Daoy (cell line): ENCODE measurements at places on chromosomes 5 and 9. TPM values are rescaled to one million over a fixed set of nuclear protein-coding genes. Genes with fewer than 3 reads are reported as not detected.

PDZD2 gene
- 0.91 and 1.9 TPM in 2 replicates for total RNA-seq

CHSY3 gene
- 0.21 and 0.40 TPM in 2 replicates for total RNA-seq

CERT1 gene
- 10.0 and 12.5 TPM in 2 replicates for total RNA-seq

FKBP15 gene
- total RNA-seq = 19.9 and 24.1 TPM in 2 replicates

DYNC2I2 gene
- total RNA-seq = 170 and 194 TPM in 2 replicates

RETREG1 gene
- total RNA-seq = 1.9 TPM in 2 replicates

EQTN gene
- total RNA-seq = not detected in 2 replicates

SGCD gene
- 0.83 and 1.4 TPM in 2 replicates for total RNA-seq

MSX2 gene
- 11.1 and 13.4 TPM in 2 replicates for total RNA-seq

FGD3 gene
- 0.06 and 0.65 TPM in 2 replicates for total RNA-seq

SLC28A3 gene
- 0.06 and 0.36 TPM in 2 replicates for total RNA-seq

SOHLH1 gene
- 0.18 TPM in 1 of 2 replicates, not detected in the other for total RNA-seq

CDX1 gene
- 0.06 and 1.3 TPM in 2 replicates for total RNA-seq

PHAX gene
- 62.9 and 85.0 TPM in 2 replicates for total RNA-seq

JADE2 gene
- total RNA-seq = 10.9 and 21.1 TPM in 2 replicates

SNCB gene
- 0.11 TPM in 1 of 2 replicates, not detected in the other for total RNA-seq

RORB gene
- total RNA-seq = 2.9 and 3.5 TPM in 2 replicates

LOX gene
- total RNA-seq = 59.7 and 66.5 TPM in 2 replicates

CDC14B gene
- 8.0 and 15.3 TPM in 2 replicates for total RNA-seq

OR1J2 gene
- not detected in 2 replicates for total RNA-seq

ADAMTSL2 gene
- 0.03 TPM in 1 of 2 replicates, not detected in the other for total RNA-seq

C8G gene
- 1.2 TPM in 1 of 2 replicates, not detected in the other for total RNA-seq

F2RL2 gene
- 0.39 and 1.5 TPM in 2 replicates for total RNA-seq

ANKRD31 gene
- 0.11 TPM in 1 of 2 replicates, not detected in the other for total RNA-seq

BASP1 gene
- total RNA-seq = 114 and 124 TPM in 2 replicates

CD274 gene
- total RNA-seq = 17.0 and 21.1 TPM in 2 replicates

GKAP1 gene
- total RNA-seq = 5.0 and 10.7 TPM in 2 replicates

PAEP gene
- total RNA-seq = not detected in 2 replicates

ARL15 gene
- 5.9 and 6.1 TPM in 2 replicates for total RNA-seq

ERAP2 gene
- 72.8 and 82.6 TPM in 2 replicates for total RNA-seq

CCDC183 gene
- total RNA-seq = 0.23 TPM in 1 of 2 replicates, not detected in the other

ACTBL2 gene
- total RNA-seq = 7.1 and 8.7 TPM in 2 replicates

C1QTNF2 gene
- 2.8 and 3.0 TPM in 2 replicates for total RNA-seq

PCDH12 gene
- 0.03 TPM in 1 of 2 replicates, not detected in the other for total RNA-seq

IL5 gene
- total RNA-seq = not detected in 2 replicates

MARVELD2 gene
- total RNA-seq = 3.8 and 5.1 TPM in 2 replicates

SPINK7 gene
- not detected in 2 replicates for total RNA-seq

FOXD4 gene
- total RNA-seq = 0.91 TPM in 1 of 2 replicates, not detected in the other

ANKRD18B gene
- total RNA-seq = 4.2 and 16.5 TPM in 2 replicates

NUDT2 gene
- 51.9 and 63.5 TPM in 2 replicates for total RNA-seq

STKLD1 gene
- 0.17 and 1.6 TPM in 2 replicates for total RNA-seq

PIP5K1B gene
- total RNA-seq = 0.09 and 0.57 TPM in 2 replicates

NMUR2 gene
- total RNA-seq = 0.30 TPM in 1 of 2 replicates, not detected in the other

TOR1A gene
- 30.9 and 31.8 TPM in 2 replicates for total RNA-seq

FOXD4L6 gene
- total RNA-seq = not detected in 2 replicates

ANKRD33B gene
- 1.5 and 1.7 TPM in 2 replicates for total RNA-seq

ECSCR gene
- total RNA-seq = 0.23 and 2.4 TPM in 2 replicates

AMBP gene
- 0.91 TPM in 1 of 2 replicates, not detected in the other for total RNA-seq

REEP2 gene
- total RNA-seq = 3.4 and 12.3 TPM in 2 replicates

HTR1A gene
- not detected in 2 replicates for total RNA-seq

ANKRD55 gene
- total RNA-seq = not detected in 2 replicates

TICAM2 gene
- total RNA-seq = 0.30 and 0.40 TPM in 2 replicates

IFNA13 gene
- not detected in 2 replicates for total RNA-seq
